ENCODE measurements at places on chromosomes 11 and 22.

- peak; percentile 71 for DNase-seq
These were observed 14.4 kb downstream of the TMPRSS6 start for GRCh38 chr22:37095113-37095512.

DNA sequence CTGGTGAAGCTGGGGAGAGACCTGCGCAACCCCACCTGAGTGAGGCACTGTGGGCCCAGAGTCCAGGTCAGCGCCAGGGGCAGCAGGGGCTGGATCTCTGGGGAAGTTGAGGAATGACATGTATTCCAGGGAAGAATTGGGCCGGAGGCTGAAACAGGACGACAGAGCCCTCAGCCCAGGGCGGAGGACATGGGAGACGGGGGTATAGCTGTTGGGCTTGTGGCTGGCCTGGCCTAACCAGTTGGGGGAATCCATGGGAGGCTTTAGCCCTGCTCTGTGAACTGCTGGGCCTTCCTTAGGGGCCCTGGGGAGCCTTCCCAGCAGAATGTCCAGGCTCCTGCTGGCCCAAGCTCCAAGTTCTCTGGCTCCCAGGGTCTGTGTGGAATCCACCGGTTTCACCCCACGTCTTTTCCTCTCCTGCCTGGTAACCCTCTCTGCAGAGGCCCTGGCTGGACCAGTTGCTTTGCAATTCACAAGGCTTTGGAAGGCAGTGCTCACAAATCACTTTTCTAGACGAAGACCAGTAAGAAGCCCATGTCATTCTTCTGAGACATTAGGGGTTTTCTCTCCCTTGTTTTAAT is 50.4 kb upstream of the KCNQ1OT1 start:
- no peak for DNase-seq

DNA sequence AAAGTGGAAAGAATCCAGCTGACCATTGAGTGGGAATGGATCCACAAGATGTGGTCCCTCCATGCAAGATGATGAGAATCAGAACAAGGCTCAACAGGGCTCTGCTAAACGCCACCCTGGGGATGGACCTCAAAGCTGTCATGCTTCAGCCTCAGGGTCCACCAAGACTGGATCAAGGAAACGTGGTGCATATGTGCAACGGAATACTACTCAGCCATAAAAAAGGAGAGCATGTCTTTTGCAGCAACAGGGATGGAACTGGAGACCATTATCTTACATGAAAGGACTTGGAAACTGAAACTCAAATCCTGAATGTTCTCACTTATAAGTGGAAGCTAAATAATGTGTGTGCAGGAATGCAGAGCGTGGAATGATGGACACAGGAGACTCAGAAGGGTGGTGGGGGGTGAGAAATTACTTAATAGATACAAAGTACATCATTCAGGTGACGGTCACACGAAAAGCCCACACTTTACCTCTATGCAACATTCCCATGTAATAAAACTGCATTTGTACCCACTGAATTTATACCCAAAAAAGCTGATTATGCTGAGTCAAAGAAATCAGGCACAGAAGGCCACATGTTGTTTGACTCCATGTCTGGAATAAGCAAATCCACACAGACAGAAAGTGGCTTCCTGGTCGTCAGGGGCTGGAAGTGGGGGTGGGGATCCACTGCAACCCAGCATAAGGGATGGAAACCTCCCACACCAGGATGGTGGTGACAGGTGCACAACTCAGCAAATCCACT is 116.1 kb downstream of the SHANK2 start:
- DNase-seq: no peak

- DNase-seq: no peak
These were observed 27.9 kb downstream of the GRAP2 start for GRCh38 chr22:39928536-39929520.

DNA sequence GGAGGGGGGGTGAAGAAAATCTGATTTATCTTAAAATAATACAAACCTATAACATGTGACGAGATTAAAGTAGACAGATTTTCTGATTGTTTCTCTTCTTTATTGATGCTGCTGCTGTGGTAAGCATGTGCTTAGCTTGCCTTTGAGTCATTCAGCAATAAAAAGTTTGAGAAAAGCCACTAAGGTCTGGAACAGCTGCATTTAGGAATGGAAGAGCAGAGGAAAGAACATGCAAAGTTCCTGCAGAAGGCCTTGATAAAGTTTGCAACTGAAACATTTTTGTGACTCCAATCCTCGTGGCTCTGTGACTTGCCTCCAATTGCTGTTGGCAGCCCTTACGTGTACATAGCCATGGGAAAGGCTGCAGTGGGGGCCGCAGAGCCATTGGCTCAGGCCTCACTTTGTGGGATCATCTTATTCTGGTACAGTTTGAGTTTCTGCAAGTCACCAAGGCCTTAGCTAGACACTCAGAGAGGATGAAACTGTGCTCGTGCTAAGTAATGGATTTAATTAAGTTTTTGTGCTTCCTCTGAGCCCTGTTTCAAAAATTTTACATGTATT is 370.2 kb downstream of the AASDHPPT start:
- no peak for DNase-seq

DNA sequence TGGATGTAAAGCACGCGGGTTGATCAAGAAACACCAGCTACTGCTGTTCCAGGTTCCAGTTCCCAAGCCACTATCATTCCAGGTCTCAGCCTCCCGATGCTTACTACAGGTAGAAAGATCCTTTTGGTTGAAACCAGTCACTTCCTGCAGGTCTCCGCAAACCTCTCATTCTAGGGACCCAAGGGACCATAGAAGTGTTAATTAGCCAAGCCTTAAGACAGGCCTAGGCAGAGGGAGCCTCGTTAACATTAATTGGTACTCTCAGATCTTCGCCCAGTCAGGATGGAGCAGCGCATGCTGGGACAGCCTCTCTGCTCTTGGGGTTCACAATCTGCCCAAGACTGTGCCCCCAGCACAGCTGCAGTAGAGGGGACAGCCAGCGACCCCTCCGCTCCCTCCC is 11.2 kb upstream of the OAF start:
- DNase-seq: no peak

DNA sequence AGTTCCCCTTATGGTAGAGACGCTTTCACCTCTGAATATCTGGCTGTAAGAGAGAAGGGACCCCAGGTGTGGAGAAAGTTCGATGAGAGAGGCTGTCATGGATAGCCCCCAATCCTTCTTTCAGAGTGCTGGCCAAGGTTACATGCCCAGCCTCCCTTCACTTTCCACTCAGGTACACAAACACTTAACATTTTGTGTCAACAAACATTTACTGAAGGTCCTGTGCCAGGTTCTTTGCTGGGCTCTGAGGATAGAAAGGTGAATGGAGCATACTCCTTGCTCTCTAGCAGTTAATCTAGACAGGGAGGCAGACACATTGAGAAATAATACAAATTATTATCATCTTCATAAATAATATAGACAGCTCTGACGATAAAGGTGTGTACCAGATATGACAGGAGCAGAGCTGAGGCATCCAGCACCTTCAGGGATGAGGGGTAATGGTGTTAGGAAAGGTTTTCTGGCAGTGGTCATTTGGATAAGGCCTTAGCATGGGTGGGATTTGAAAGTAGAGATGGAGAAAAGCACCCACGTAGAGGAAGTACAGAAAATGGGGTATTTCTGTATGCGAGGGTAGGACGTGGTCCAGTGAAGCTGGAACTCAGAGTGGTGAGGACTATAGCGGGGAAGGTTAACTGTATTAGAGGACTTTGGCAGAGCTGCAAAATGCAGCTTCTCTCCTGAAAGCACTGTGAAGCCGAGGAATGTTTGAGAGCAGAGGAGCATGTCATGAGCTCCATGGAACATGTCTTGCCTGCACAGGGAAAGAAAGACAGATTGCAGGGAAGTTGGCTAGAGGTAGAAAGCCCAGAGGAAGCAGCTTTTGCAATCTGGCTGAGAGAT is 19.6 kb downstream of the PPFIBP2 start:
- DNase-seq: no peak

DNA sequence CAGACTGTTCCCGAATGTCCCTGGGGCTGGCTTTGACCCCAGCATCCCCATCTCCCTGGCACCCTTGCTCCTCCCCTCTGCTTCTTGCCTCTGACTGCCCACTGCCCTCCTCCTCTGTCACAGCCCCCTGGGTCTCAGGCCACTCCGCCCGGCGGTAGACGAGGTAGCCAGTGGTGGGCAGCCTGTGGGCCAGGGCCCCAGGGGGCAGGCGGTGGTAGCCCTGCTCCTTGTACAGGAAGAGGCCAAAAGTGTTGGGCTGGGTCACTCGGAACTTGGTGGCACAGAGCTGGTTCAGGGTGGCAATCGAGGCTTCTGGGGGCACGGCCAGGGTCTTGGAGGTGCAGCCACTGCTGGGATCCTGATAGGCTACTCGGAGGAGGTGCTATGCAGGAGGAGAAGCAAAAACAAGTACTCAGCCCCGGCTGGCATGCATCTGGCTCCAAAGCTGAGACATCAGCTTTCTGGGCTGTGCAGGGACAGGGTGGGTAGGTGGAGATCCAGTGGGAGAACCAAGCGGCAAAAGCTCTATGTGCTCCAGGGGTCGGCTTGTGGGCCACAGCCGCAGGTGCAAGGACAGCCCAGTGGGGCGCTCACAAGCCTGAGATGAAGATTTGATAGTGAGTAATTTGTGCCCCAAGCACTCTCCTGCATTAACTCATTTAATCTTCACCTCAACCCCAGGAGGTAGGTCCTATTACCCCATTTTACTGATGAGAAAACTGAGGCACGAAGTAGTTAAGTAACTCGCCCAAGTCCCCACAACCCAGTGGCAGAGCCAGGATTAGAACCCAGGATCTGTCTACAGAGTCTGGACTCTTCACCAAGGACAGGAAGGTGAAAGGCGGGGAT is 3.6 kb downstream of the RIN1 start:
- no peak for DNase-seq

DNA sequence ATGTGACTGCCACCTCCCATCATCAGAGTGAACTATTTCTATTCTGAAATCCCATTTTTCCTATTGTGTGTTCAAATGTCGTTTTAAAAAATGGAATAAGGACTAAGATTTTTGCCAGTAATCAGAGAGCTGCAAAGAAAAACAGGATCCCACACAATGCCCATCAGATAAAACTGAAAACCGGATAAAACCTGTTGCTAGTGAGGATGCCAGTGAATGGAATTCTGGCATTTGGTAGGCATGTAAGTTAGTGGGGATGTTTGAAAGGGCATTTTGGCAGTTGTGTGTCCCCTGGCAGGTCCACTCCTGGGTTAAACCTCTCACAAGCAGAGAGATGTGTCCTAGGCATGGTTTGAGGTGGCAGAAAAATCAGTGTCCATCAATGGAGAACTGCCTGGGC is 6.2 kb downstream of the DRAP1 start:
- no peak for DNase-seq

- DNase-seq: no peak
These were observed 22.2 kb downstream of the P2RY2 start for GRCh38 chr11:73240190-73240781.

GRCh38 chr11:44319552-44320288 is 9.8 kb upstream of the ALX4 start:
- DNase-seq: no peak

- no peak for DNase-seq
These were observed 252.7 kb downstream of the SBF2 start for GRCh38 chr11:10041332-10041731.

- no peak for DNase-seq
These were observed 2.9 kb upstream of the FBLN1 start for GRCh38 chr22:45499746-45500145.

- DNase-seq: peak; percentile 27
These were observed 151.8 kb upstream of the TIMP3 start for GRCh38 chr22:32649515-32650200.

GRCh38 chr11:111793863-111794262 is 27.7 kb upstream of the PPP2R1B start:
- DNase-seq: no peak

GRCh38 chr22:29122041-29122440 is 49.2 kb downstream of the KREMEN1 start:
- DNase-seq: no peak

- DNase-seq: no peak
These were observed 2.6 kb upstream of the P2RY6 start for GRCh38 chr11:73269459-73270015.

DNA sequence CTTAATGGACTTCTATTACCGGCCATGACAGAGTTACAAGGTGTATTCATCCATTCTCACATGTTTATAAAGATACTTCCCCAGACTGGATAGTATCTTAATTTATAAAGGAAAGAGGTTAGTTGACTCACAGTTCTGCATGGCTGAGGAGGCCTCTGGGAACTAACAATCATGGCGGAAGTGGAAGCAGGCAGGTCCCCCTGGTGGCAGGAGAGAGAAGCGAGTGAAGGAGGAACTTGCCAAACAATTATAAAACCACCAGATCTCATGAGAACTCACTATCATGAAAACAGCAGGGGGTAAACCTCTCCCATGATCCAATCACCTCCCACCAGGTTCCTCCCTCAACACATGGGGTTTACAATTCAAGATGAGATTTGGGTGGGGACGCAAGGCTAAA is 170.0 kb upstream of the PDGFD start:
- no peak for DNase-seq

DNA sequence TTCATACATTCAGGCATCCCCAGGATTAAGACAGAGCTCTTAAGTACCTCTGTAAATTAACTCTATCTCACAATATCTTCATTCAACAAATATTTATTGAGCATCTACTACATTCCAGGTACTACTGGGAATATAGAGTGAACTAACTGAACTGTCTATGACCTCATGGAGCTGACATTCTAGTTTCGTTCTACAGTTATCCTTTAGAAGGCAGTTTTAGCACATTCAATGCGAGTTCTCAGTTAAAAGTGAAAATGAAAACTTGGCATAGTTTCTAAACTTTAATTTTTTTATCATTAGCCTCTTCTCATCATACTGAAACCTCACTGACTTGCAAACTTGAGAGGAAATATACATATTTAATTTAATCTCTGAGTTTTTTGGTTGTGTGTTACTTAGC is 10.7 kb upstream of the MS4A6E start:
- no peak for DNase-seq

DNA sequence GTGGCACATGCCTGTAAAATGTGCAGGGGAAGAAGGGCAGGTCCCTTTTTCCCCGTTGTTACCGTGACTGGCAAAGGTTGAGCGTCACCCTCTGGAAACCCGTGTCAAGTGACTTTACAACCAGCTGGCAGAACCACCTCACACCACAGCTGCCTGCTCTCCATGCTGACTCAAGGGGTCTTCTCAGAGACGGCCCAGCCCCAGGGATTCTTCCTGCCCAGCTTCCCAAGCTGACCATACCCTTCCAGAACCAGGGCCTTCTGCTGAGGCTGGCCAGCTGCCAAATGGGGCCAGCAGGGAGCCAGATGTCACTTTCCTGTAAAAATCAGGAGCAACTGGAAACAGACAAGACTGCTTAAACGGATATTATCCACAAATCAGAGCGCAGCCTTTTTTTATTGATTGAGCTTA is 6.3 kb downstream of the PC start:
- DNase-seq: no peak

DNA sequence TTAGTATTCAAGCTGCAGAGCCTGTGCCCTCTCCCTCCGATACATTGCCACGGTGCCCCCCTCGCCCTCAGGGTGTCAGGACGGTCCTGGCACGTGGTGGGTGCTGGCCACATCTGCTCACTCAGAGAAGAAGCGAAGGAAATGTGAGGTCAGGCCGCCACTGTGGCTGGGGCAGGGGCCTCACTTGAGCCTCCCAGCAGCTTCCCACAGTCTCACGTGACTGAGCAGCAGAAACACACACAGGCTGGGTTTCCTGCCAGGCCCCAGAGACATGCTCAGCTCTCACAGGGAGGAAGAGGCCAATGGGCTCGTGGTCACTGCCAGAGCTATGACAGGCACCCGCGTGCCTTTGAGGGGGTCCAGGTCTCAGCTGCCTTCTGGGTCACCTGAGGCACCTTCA is 37.9 kb upstream of the PRR5 start:
- no peak for DNase-seq
